NCI-H2107 (cell line): ENCODE measurements at places on chromosomes 12 and 14.

DNA sequence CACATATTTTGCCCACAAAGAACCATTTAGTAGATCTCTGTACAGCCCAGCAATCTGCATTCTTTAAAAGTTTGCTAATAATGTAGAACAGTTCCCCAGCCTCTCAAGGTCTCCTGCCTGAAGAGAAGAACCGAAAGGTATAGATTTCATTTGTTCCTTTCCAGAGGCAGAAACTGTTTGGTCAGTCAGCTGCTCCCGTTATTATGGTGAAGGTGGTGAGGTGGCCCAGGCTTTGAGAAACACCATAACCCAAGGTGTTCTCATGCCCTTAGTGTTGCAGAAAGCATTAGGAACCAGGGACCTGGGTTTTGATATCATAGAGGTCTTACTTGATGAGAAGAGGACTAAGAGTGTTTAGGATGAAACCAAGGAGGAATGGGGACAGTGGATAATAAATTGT is 65.3 kb downstream of the SUSD6 start:
- no peak for DNase-seq

- DNase-seq, result no peak
Observed at GRCh38 chr14:103973354-103973753, 31.0 kb upstream of the RD3L start.

- no peak for DNase-seq
Observed at GRCh38 chr12:105820429-105821125, 318.2 kb downstream of the NUAK1 start.

DNA sequence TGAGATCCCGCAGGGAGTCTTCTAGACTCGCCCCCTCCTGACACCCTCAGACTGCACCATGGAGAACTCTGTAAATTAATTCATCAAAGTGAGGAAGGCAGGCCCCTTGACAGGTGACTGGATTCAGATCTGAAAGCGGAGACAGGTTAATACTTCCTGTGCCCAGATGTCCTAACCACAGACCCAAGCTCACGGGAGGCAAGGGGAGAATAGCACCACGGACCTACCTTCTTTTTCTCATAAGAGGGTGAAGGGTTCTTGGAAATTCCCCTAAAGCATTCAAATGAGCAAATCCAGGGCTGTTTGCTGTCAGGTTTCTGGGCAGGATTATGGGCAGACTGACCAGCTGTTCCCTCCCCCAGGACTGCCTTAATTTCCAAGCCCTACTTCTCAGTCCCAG is 170.0 kb downstream of the ZFP36L1 start:
- no peak for DNase-seq

GRCh38 chr14:88228522-88229236 is 94.4 kb downstream of the KCNK10 start:
- DNase-seq, result no peak

- DNase-seq, result no peak
Observed at GRCh38 chr14:103886304-103887169, 39.2 kb upstream of the PPP1R13B start.

DNA sequence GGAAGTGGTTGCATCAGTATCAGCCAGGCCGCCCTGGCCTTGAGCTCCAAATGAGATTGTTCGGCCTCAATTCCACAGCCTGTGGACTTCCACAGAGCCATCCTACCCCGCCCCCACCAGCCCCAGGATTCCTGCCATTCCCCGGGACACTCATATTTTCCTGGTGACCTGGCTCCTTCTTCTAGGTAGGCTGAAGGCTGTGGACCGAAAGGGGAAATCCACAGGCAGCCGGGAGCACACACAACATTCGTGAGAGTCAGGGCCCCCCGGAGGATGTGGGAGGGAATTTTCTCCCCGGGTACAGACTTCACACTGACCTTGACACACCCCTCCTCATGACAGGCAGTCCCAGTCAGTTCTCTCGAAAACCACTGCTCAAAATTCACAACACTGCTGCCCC is 39.9 kb downstream of the RIN3 start:
- DNase-seq, result no peak

DNA sequence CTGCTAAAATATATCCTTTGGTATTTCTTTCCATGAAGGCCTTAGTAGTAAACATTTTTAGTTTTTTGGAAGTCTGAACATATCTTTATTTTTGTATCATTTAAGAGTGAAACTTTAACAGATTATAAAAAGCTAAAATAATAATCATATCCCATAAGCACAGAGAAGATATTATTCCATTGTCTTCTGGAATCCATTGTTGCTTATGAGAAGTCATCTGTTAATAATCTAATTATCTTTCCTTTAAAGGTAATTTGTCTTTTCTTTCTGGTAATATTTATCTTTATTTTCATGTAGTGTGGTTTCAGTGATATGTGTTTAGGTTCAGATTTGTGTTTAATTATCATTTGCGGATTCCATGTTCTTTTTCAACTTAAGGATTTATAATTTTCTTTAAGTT is 261.7 kb downstream of the MSRB3 start:
- no peak for DNase-seq

DNA sequence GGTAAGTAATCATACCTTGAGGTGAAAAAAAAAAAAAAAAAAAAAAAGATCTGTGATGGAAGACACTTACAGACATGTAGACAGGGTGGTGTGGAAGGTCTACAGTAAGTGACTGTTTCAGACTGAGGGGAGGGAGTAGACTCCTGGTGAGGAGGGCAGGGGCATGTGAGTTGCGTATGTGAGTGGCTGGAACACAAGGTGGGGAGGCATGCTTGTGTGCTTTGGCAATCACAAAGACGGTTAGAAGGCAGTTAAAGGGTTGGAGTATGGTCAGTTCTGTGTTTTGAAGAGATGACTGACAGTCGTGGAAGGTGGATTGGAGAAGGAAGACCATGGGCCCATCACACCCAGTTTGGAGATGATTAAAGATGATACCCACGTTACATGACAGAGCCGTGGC is 65.2 kb downstream of the ETV6 start:
- DNase-seq, result no peak
